ENCODE measurements at places on chromosomes 2 and 18.
A peak's percentile ranks its signal among the peaks of the same experiment; 100 is the strongest.

DNA sequence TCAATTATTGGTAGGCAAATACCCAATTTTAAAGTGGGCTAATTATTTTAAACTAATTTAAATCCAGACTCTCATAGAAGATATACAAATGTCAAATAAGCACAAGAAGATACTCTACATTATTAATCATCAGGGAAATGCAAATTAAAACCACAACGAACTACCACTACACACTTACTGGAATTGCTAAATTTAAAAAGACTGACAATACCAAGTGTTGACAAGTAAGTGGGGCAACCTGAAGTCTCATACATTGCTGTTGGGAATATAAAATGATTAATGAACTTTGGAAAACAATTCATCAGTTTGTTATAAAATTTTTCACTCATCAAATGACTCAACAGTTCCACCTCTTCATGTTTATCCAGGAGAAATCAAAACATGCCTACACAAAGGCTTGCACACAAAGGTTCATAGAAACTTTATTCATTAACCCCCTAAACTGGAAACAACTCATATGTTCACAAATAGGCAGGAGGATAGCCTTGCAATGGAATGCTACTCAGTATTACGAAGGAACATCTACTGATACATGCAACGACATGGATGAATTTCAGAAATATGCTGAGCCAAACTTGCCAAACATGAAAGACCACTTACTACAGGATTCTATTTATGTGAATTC is 120.8 kb downstream of the MCFD2 start:
- no peak for DNase-seq

- no peak for DNase-seq
Measured at GRCh38 chr2:196798980-196799379, 503 bp downstream of the GTF3C3 start.

DNA sequence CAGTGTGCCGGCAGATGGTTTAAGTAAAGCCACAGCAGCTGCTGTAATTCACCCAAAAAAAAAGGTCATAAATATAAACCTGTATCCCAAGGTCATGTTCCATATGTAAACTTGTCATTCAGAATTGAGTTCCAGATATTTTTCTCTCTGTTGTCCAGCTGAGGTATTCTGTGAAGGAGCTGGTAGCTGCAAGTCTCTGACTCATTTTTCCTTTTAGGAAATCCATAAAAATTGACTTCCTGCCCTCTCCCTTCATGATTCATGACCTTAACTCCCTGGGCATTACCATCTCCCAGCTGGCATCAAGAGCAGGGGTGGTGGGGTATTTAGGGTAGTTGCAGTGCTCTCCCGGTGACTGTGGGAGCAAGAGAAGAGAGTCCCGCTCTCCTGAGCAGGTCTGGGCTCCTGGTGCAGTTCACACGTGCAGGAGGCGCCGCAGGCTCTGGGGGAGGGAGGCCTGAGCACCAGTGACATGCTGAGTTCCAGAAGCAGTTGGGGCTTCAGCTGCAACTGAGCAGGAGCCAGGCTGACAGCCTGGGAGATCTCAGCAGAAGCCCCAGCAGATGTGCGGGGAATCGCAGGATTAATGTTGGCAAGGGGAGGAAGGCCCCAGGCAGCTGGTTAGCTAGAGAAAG is 192.6 kb downstream of the MGAT5 start:
- DNase-seq: no peak

GRCh38 chr2:44250376-44250775 is 24.9 kb upstream of the SLC3A1 start:
- no peak for DNase-seq

GRCh38 chr2:168156661-168157060 is 90.7 kb downstream of the STK39 start:
- peak; percentile 76 for DNase-seq

DNA sequence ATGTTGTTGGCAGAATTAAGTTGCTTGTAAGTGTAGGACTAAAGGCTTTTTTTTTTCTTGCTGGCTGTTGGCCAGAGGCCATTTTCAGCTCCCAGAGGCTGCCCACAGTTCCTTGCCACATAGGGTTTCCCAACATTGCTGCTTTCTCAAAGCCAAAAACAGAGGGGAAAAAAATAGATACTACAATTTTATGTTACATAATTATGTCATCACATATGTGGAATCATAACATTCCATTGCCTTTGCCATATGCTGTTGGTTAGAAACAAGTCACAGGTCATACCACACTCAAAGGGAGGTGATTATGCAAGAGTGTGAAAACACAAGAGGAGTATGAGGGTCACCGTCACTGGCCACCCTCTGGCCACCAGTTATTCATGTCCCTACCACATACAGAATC is 154.5 kb downstream of the RTN4 start:
- peak; percentile 46 for DNase-seq

DNA sequence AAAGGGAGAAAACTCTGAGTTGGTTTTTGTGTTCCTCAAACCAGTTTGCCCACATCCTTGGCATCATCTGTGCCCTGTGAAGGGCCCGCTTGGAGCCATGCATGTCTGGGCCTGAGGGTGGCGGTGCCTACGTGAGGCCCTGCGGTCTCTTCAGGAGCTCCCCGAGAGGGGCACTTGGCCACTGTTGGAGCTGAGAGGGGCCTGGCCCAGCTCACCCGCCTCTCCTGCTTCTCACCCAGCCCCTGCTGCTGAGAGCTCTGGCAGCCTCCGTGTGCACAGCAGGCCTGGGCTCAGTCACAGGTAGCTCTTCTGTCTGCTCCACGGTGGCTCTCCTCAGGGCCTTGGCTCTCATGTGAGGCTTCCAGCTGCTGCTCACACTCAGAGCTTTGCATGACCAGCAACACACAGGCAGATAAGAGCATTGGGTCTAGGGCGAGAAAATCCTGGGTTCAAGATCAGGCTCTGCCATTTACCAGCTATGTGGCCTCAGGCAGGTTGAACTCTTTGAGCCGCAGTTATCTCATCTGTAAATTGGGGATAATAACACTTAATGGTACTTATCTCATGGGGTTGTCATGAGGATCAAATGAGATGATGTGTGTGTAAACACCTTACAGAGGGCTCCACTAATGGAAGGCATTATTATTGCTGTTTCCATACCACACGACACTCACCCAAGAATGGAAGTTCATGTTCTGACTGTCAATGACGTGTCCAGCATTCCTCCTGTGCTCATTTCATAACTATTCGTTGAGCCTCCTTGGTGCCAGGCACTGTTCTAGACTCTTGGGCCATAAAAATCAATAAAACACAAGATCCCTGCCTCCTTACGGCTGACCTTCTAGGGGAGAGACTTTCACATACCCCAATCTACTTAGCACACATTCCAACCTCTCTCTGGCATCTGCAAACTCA is 41.6 kb upstream of the PLB1 start:
- no peak for DNase-seq

DNA sequence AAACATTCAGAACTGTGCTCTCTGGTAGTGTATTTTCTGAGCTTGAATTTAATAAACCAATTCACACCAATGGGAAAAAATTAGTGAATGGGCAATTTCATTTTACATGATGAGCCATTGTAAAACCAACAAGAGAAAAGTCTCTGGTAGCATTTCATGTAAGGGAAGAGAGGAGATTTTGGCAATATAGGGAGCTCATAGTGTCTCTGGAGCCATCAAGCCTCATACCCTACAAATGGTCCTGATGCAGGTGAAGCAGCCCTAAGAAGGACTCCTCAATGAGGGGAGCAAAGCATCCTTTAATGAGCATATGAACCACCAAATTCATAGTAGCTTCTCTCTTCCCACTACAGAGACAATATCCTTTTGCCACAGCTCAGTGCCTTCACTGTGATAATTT is 373.0 kb downstream of the RIT2 start:
- no peak for DNase-seq

DNA sequence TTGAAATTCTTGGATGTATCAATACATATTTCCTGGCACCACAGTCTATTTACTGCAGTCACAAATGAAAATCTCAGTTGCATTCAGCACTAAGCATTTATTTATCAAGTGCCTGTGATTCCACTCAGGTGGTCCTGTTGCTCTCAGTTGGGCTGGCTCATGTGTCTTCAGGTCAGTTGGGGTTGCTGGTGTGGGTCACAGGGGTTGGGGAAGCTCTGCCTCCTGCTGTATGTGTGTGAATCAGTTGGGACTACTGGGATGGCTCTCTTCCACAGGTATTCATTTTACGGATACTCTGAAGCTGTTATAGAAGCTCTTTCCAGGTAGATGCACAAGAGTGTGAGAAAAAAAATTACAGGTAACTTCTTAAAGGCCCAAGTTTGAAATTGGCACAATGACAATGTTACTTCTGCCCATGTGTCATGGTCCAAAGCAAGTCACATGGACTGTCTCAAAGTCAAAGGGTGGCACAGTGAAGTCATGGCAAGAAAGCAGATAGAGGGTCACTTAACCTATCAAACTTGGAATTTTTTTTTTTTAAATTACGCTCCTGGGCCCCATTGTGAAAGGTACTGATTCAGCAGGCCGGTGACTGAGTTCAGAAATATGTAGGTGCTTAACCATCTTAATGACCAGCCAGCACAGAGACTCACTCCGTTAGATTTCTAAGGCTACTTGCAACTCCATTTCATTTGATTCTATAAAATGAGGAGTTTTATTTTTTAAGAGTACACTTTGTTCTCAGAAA is 249.2 kb upstream of the GCFC2 start:
- no peak for DNase-seq

- peak; percentile 38 for DNase-seq
Measured at GRCh38 chr2:113799375-113799774, 42.9 kb upstream of the SLC35F5 start.

DNA sequence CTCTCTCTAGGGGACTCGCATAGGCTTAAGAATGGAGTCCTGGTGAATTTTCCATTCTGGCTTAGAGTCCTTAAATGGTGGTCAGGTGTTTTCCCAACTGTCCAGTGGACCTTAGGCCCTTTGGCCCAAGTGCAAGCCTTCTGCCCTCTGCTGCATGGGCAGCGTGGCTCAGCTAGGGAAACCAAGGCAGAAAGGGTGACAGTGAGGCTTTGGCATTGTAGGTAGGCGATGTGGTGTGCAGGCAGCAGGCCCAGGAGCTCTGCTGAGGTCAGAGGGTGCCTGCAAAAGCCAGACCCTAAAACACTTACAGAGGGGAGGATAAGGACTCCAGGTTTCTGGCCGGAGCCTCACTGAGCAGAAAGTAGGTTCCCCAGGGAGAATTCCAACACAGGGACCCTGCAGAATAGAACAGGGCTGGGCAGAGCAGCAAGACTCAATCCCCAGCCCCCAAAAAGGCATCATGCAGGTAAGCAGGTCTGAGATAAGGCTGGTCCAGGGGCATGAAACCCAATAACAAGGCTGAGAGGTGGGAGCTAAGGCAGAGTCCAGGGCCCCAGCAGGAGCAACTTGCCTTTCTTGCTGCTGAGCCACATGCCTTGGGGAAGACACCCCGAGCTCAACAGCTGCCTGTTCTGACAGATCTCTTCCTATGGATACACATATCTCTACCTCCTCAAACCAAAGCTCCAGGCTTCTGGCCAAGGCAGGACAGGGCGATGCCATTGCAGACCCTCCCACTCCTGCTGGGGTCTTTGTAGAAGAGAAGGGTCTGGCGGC is 199.7 kb downstream of the TNS1 start:
- no peak for DNase-seq

DNA sequence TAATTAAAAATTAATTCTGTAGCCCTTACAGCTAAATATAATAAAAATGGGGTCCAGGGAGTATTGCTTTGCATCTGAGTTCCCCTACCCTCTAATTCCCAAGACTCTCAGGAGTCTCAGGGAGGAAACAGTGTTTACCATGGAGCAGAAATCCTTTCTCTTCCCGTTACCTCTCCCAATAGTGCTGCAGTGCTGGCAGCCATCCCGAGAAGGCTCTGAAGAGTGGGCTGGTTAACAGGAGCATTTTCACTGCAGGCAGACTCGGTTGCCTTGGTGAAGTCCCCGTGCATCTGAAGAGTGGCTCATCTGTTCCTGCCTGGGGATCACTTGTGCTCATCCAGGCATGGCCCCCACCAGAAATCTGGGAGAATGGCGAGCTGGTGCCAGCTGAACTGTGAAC is 41.8 kb upstream of the TMEM178A start:
- no peak for DNase-seq

DNA sequence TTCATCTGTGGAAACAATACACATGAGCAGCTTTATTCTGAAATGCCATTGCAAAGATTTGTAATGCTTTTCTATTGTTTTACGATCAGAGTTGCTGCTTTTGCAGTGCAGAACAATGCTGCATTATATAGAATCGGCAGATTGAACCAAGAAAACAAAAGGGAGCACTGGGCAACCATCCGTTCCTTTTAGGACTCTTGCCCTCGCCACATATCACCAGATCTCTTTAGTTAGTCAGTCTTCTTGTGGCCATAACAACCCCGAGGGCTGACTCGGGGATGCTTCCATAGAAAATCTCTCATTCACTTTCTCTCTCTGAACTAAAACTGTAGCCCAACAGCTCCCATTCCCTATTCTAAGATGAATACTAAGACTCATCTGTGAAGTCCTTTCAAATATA is 340.4 kb downstream of the NRXN1 start:
- DNase-seq: no peak

DNA sequence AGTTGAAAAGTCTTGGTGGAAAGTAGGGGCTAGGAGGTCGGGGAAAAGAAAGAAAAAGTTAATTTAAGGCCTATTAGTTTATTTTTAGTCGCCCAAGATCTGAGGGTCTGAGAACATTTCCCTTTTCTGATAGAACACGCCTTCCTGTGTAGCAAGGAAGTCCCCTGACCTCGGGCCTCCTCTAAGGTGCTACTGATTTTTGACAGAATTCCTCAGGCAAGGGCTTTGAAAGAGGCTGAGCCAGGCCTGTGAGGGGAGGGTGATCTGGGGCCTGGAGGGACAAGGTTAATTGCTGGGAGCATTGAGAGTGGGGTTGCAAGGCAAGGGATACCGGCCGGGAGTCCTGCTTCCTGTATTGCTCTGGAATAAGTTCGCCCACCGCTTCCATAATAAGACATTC is 131.4 kb upstream of the MYCN start:
- DNase-seq: no peak

DNA sequence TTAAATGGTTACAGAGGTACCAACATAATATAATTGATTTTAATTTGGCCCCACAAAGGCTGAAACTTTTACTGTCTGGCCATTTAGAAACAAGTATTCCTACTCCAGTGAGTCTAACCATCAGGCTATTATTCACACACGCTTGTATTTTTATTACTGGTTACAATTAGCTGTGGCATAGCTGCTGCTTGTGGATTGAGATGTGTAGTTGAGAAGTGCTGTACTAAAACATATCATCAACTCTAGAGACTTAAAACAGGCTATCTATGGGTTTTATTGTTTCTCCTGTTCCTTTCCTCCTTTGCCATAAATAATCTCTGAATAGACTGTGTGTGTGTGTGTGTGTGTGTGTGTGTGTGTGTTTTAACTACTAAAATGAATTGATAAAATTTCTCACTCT is 530.2 kb downstream of the CCDC85A start:
- DNase-seq: no peak

GRCh38 chr2:123380370-123380935 is 644.6 kb upstream of the CNTNAP5 start:
- no peak for DNase-seq

DNA sequence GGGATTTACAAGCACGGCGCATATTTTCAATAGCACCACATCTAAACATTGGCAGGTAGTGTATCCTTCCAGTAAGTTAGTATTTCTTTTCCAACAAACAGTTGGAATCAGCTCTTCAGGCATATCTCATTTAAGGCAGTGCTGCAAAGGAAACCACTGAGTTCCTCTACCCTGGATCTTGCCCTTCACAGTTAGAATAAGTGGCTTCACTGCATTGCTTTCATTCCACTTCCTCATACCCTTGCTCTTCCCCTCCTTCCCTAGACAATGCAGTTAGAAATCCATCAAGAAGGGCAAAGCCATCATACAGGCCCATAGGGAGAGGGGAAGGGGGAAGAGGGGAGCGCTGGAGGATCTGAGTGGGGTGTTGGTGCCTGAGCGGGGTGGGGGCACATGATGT is 173.7 kb downstream of the FBXO15 start:
- no peak for DNase-seq

Measured in AG09309 (cell line).